Naive thymus-derived CD4-positive, alpha-beta T cell (primary cell): ENCODE measurements at places on chromosomes 4 and X.
A peak's percentile ranks its signal among the peaks of the same experiment; 100 is the strongest.

DNA sequence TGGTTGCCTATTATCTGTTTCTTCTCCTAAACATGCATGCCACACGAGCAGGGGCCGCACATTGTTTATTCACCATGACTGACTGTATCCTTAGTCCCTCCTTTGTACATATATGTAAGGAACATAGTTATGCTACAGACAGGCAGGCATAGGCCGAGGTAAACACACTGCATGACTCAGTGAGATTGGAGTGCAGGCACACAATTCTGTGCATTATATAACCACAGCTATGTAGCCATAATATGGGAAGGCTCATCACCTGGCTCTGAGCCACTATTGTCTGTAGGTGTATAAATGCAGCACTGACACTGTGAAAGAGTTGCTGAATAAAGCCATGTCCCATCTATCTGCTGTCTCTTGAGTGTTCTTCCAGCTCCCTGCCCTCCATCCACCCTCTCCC, 431.6 kb downstream of the IDS start:
- no peak for DNase-seq

GRCh38 chr4:108168160-108168670, 517 bp downstream of the LEF1 start:
- peak; percentile 54 for DNase-seq

GRCh38 chr4:158193171-158193749, 17.0 kb upstream of the TMEM144 start:
- no peak for DNase-seq

DNA sequence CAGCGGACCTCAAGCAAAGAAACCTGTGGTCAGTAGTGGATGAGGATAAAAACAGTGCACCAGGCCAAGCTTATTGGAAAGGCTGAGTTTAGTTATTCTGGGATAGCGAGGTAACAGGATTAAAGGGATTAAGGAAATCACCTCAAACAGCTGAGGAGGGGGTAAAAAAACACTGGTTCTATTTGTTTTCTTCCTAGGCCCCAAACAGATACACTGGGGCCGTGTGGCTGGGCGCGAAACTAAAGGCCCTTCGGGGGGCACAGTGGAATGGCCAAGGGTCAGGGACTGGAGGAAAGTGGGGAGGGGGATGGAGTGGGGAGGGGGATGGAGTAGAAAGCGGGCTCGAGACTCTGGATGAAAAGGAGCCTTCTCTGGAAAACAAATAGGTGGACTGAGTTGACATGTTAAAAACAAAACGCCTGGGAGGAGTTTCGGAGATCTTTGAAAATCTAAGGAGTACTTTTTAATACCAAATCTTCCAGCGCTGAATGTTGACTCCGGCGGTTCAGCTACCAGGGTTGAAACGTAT, 2.9 kb downstream of the SOX3 start:
- DNase-seq, result no peak

DNA sequence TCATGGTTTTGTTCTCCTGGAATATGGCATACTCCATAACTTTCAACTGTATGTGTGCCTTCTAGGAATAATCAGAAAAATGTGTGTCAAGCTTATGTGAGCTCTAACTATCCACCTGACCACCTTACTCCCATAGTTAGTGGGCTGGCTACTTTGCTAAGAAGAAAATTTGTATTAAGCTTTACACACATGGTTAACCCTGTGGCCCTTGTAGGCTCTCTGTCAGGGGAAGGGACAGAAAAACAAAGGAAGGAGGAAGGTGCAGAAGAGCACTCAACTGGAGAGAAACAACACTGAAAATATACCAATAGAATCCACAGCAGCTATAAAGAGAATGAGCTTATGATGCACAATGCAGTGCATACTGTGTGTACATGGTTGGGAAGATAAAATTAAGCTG, 84.6 kb downstream of the PPP3CA start:
- DNase-seq, result no peak

- DNase-seq, result peak; percentile 32
Measured at GRCh38 chrX:12971282-12972003, 3.5 kb upstream of the TMSB4X start.

GRCh38 chrX:149121206-149121920, 383.7 kb downstream of the IDS start:
- no peak for DNase-seq

- no peak for DNase-seq
Measured at GRCh38 chr4:140135529-140136088, 18.4 kb downstream of the MAML3 start.
